ENCODE measurements at places on chromosomes 7 and 10.

- no peak for DNase-seq
Observed at GRCh38 chr10:62671104-62671503, 133.4 kb upstream of the ADO start.

- DNase-seq: no peak
Observed at GRCh38 chr7:139626817-139627216, 103.3 kb downstream of the CLEC2L start.

- no peak for DNase-seq
Observed at GRCh38 chr7:40827222-40828085, 692.6 kb downstream of the SUGCT start.

- no peak for DNase-seq
Observed at GRCh38 chr7:88003581-88003980, 69.5 kb downstream of the ADAM22 start.

- no peak for DNase-seq
Observed at GRCh38 chr7:29281782-29282541, 87.4 kb downstream of the CHN2 start.

DNA sequence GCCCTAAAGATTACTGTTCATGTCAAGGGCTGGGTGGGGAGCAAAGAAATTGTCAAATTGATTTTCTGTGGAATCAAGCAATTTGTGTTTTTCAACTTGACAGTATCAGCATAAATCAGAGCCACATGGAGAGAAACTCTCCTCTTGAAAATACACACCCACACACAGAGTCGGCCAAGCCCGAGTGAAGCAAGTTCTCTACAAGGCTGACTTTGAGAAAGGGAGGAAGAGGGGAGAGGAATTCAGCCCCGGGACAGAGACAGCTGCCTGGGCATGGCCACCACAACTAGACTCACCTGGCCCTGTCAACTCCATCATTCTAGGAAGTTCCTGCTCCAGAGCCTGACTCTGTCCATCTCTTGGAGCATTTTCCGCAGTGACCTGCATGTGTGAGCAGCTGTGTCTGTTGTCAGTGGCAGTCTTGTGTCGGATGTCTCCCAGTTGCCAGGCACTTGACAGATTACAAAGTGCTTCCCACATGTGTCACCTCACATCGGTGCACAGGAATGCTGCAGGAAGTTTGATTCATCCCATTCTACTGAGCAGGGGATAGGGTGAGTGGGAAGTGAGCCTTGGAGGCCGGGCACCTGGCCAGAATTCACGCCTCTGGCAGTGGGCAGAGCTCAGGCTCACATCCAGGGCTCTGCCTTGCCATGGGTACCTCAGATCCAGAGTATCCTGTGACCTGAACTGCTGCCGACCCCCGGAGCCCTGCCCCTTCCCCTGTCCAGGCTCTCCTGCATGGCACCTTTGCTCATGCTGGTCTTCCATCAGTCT lies 37.9 kb downstream of the ADAM12 start:
- DNase-seq: no peak

DNA sequence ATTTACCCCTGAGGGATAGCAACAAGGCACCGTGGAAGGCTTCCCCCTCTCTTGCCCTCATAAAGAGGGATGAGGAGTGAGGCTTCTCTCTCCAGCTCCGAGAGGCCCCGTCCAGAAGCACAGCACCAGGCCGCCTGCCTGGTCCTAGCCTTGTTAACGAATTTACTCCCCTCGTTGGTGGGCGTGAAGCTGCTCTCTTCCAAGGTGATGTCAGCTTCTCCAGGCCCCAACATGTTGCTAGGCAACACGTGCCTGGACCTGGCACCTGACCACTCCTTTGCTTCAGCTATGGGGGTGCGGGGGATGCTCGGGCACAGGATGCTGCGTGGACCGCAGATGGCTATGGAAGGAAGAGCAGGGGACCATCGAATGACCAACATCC lies 135.2 kb upstream of the MGMT start:
- DNase-seq: no peak
